GM19239 (cell line): ENCODE measurements at places on chromosomes 2 and 18.

GRCh38 chr2:203061346-203061745, 46.7 kb downstream of the NBEAL1 start:
- DNase-seq = no peak

- DNase-seq = no peak
Measured at GRCh38 chr2:177078416-177078815, 134.2 kb upstream of the HNRNPA3 start.

GRCh38 chr2:77538031-77538430, 15.9 kb upstream of the LRRTM4 start:
- DNase-seq = no peak

GRCh38 chr2:101546376-101547058, 71.6 kb upstream of the RFX8 start:
- no peak for DNase-seq

DNA sequence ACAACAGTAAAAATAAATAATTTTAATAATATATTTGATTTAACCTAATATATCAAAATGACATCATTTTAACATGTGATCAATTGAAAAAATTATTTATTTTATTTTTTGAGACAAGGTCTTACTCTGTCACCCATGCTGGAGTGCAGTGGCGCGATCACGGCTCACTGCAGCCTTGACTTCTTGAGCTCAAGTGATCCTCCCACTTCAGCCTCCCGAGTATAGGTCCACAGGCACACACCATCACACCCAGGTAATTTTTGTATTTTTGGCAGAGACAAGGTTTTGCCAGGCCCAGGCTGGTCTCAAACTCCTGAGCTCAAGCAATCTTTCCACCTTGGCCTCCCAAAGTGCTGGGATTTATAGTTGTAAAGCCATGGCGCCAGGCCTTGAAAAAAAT, 126.7 kb upstream of the COPS8 start:
- no peak for DNase-seq

- DNase-seq = no peak
Measured at GRCh38 chr2:168642873-168643272, 159.6 kb upstream of the NOSTRIN start.

DNA sequence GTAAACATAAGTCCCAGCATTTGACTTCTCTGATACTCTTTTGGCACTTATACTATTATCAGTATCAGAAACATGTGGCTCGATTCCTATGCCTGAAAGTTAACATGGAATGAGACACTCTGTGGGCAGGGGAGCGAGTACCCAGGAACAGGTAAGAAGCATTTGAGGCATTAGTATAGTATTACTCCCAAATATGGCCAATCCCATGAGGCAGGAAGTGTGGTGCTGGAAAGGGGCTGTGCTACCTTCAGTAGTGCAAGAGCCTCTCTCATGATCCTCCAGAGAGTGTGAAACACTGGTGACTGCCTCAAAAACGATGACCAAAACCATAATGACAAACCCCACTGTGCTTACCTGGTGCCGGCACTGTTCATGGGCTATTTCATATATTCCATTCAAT, 415.1 kb downstream of the SOX11 start:
- DNase-seq = no peak

DNA sequence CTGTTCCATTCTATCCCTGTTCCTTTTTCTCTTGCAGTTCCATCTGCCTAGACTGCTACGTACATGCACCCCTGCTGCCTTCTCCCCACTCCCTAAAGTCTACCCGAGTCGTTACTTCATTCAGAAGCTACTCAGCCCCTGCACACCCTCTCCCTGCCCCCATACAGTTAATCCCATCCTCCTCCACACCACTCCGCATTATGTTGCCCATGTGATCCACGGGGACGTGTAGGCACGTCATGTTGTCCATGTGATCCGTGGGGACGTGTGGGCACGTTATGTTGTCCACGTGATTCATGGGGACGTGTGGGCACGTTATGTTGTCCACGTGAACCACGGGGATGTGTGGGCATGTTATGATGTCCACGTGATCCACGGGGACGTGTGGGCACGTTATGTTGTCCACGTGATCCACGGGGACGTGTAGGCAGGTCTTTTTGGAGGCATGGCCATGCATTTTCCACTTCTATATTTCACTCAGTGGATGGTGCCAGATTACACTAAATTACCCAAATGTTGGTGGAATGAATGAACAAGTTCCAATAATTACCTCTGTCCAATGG, 299.5 kb downstream of the DCDC2C start:
- DNase-seq = no peak

GRCh38 chr2:148582679-148583511, 61.7 kb upstream of the EPC2 start:
- DNase-seq = no peak

- DNase-seq = no peak
Measured at GRCh38 chr18:60358516-60358915, 14.1 kb downstream of the MC4R start.

- DNase-seq = peak; percentile 38
Measured at GRCh38 chr18:49510393-49511115, 23.5 kb upstream of the C18orf32 start.

DNA sequence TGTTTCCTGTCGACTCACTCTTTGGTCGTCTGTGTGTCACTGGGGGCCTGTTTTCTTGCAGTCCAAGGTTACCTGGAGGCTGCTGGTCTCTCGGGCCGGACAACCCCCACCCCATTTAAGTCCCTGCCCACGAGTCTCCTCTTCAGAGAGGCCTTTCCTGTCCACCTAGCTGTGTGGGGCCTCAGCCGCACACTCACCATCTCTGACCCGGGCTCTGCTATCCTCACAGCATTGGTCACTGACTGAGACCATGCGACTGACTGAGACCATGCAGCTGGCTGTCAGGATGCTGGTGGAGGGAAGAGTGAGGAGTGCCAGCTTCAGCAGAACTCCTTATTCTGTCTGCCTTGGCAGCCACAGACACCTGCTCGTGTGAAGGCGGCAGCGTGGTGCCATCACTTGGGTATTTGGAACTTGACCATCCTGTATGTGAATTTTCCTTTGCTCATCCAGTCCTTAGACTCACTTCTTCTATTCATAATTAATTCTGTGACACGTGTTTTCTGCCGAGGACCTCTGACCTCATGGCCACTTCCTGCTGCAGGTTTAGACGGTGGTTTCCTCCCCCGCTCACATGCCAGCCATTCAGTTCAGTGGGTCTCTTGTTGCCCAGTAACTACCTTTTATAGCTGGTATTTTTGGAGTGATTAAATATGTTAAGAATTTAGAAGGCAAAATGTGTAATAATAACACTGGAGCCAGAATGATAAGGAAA, 47.5 kb upstream of the ASB1 start:
- DNase-seq = no peak

DNA sequence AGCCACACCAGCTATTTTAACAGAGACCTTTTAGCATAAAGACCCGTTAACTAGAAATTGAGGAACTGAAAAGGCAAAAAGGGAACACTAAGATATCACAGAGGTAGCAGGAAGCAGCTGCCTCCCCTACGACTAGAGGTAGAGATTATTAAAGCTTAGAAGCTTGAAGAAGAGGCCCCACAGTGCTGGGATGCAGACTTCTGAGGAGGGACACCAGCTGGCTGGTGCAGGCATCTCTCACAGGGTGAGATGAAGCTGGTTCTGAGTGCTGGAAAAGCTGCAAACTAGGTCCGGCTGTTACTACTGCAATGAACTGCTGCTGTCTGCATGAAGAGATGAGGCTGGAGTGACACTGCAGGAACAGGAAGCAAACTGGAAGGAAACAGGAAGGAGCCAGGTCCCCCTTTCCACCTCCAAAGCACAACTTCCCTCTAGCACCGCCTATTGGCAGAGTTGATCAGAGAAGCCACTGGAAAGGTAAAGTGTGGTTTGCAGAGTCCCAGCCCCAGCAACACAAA, 61.2 kb upstream of the MRPS9 start:
- peak; percentile 63 for DNase-seq

- DNase-seq = peak; percentile 42
Measured at GRCh38 chr2:207833251-207833751, 63.6 kb upstream of the FZD5 start.

DNA sequence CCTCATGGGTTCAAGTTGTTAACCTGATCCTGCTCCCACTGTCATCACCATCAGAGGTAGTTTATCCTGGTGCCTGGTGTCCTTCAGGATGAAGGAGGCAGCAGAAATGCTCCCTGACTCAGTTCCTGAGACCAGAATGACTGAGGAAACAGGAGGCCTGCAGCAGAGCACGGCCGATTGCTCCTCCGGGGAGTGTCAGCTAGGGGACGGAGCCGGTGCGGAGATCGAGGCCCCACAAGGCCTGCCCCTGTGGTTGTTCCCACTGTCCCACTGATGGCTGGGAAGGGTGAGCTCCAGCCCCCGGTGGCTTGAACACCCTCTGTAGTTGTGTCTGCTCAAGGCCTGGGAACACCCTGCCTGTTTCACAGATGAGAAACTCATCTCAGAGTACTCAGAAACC, 45.6 kb downstream of the SH3BP4 start:
- DNase-seq = no peak

- DNase-seq = no peak
Measured at GRCh38 chr18:80037869-80038630, 3.8 kb downstream of the RBFA start.

GRCh38 chr2:3454802-3455201, 64.5 kb downstream of the ADI1 start:
- no peak for DNase-seq

DNA sequence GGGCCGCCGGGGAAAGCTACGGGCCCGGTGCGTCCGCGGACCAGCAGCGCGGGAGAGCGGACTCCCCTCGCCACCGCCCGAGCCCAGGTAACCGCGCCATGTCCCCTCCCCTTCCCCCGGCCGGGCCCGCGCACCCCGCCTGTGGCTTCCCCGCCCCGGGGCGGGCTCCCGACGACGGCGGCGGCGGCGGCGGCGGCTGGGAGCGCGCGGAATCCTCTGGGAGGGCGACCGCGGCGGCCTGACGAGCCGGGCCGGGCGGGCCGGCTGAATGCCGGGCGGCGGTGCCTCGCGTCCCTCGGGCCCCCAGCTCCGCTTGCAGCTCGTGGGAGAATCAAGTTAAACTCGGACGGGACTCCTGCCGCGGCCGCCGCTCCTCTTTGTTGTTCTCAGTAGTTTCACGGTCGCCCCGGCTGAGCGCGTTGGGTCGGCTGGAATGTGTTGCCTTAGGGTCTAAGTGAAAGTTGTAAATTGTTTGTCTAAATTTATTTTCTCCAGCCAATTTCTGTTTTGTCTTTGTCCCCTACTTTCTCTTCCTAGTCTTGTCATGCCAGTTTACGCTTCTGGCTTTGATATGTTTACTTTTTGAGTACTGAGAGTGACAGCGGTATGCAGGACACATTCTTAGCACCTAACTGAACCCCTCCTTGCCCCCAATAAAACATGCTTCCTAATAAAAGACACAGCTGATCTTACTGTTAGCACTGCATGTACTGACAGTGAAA, 685 bp downstream of the SMAD4 start:
- DNase-seq = peak; percentile 47

GRCh38 chr2:185201063-185201462, 537.5 kb upstream of the FSIP2 start:
- no peak for DNase-seq
